ENCODE measurements at places on chromosomes 4 and X. TPM values are rescaled to one million over a fixed set of nuclear protein-coding genes. Genes with fewer than 3 reads are reported as not detected.

- no peak for DNase-seq
Measured at GRCh38 chr4:52477191-52477780, 181.8 kb downstream of the USP46 start.

DNA sequence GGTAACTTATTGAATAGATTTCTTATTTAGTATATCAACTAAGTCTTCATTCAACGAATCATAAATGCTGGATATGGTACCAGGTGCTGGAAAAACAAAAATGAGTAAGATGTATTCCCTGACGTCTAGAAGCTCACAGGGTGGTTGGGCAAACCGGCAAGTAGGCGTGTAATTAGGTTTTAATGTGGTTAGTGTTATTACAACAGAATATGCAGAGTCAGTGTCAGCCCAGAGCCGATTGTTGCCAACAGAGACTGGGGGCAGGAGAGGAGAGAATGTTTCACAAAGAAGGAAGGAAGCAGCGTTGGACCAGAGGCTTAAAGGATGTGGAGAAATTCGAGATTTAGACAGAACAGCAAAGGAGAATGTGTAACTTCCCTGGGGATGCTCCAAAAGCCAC is 111.7 kb downstream of the TENM3 start:
- no peak for DNase-seq

GRCh38 chrX:141662781-141663180 is 35.8 kb downstream of the SPANXD start:
- DNase-seq: no peak

- DNase-seq: no peak
Measured at GRCh38 chr4:17323554-17324385, 188.1 kb downstream of the QDPR start.

The UCP1 gene
- total RNA-seq: not detected

The ESX1 gene
- total RNA-seq: not detected

- DNase-seq: no peak
Measured at GRCh38 chr4:81756973-81757372, 285.3 kb upstream of the RASGEF1B start.

DNA sequence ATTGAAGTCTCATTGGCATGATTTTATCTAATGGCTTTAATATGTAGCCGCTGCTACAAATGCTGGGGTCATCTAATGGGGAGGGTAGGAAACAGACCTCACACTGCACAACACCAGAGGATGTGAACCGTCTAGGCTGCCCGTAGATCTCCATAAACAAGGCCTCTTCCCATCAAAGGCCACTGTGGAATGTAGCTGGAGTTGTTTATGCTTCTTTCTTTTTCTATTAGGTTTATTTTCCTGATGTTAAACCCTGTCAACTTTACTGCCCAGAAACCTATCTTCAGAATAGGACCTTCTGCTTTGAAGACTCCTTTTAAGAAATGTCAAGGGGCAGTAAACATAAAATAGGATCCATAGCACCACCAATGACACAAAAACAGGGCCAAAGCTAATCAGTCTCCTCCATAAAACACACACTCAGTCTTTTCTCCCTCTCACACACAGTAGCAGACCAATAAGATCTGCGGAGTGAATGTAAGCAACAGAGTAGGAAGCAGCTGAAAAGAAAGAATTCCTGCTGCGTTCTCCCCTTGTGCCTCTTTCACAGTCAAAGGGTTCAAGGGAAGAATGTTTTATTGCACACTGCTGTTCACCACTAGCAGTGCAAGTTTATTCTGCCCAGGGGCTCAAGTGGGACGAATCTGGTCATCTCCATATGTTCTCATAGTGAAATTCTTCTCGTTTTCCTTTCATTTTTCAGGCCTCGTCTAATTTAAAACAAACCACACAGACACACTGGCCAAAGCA is 72.2 kb downstream of the MAML3 start:
- no peak for DNase-seq

GRCh38 chrX:72107841-72108595 is 23.7 kb downstream of the RTL5 start:
- DNase-seq: no peak
